ENCODE measurements at places on chromosomes 3 and 15.

- peak; percentile 84 for DNase-seq
Measured at GRCh38 chr15:74053941-74054529, 28.3 kb downstream of the GOLGA6A start.

GRCh38 chr3:149134575-149134974 lies 5.1 kb downstream of the HPS3 start:
- DNase-seq = no peak

- no peak for DNase-seq
Measured at GRCh38 chr3:46381625-46382024, 10.9 kb downstream of the CCR5 start.

DNA sequence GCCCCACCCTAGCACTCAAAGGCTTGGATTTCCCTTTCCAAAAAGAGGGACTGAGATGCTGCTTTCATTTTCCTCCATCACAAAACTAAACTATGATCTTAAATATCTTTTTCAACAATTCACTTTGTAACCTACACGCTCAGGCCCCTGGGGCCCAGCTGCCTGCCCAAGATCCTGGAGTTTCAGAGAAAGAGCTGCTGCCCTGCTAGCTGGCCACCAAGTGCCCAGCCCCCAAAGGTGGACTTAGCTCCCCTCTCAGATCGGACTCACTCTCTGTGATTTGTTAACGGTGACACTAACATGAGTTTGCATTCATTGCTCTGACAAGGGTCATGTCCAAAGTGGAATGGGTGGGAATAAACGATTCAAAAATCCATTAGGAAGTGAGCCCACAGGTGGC lies 119.6 kb upstream of the SMAD3 start:
- no peak for DNase-seq

DNA sequence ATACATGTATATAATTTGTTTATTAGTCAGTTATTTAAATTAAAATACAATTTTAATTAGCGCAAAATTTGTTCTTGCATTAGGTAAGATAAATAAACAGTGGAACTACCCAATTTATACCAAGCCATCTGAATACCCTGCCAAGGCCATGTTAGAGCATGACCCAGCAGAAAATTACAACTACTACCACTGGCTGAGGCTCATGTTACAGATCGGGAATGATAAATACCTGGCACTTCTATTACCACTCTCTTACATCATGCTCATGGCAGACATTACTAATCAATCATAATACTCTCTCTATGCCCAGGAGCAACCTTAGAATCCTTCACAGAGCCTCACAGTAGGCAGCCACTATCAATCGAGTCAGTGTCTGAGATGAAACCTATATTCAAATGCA lies 21.2 kb upstream of the LMOD3 start:
- no peak for DNase-seq

GRCh38 chr3:128506754-128507153 lies 13.8 kb upstream of the GATA2 start:
- no peak for DNase-seq

DNA sequence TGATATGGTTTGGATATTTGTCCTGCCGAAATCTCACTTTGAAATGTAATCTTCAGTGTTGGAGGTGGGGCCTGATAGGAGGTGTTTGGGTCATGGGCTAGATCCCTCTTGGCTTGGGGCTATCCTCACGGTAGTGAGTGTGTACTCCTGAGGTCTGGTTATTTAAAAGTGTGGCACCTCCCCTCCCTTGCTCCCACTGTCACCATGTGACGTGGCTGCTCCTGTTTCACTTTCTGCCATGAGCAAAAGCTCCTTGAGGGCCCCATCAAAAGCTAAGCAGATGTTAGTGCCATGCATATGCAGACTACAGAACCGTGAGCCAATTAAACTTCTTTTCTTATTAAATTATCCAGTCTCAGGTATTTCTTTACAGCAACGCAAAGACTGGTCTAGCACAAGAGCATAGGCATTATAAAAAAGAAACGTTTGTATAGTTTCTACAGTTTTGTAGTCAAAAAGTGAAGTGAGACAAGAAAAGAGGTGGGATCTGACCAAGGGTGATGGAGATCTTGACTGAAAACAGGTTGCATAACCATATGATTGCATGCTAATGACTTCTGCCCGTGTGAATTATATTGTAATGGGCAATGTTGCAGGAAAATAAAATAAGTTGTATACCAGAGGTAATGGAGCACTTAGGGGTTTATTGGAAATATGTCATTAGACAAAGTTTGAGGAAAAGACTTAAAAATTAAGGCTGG lies 28.5 kb upstream of the CLASP2 start:
- no peak for DNase-seq

DNA sequence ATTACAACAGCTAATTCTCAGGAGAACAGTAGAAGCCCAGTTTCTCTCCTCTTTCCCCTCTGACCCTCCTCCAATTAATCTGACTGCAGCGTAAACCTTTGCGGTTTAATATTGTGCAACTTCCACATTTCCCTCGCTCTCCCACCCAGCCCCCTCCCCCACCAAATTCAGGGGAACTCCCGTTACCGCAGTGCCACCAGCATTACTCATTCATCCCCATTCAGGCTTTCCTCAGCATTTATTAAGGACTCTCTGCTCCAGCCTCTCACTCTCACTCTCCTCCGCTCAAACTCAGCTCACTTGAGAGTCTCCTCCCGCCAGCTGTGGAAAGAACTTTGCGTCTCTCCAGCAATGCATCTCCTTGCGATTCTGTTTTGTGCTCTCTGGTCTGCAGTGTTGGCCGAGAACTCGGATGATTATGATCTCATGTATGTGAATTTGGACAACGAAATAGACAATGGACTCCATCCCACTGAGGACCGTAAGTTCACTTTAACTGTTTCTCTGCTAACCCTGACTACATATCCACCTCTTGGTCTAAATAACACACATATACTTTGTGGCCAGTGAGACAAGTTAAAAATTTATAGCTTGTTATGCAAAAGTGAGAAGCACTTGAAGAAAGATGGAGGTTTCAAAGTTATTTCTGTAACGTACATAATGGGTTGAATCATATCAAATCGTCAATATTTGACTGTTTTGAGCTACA lies at the start of gene PTX3:
Gene PTX3 (plus strand): TSS at position 268 of the 709 bp plus-strand sequence. CDS start 84 bp downstream, at position 352.
- no peak for DNase-seq

DNA sequence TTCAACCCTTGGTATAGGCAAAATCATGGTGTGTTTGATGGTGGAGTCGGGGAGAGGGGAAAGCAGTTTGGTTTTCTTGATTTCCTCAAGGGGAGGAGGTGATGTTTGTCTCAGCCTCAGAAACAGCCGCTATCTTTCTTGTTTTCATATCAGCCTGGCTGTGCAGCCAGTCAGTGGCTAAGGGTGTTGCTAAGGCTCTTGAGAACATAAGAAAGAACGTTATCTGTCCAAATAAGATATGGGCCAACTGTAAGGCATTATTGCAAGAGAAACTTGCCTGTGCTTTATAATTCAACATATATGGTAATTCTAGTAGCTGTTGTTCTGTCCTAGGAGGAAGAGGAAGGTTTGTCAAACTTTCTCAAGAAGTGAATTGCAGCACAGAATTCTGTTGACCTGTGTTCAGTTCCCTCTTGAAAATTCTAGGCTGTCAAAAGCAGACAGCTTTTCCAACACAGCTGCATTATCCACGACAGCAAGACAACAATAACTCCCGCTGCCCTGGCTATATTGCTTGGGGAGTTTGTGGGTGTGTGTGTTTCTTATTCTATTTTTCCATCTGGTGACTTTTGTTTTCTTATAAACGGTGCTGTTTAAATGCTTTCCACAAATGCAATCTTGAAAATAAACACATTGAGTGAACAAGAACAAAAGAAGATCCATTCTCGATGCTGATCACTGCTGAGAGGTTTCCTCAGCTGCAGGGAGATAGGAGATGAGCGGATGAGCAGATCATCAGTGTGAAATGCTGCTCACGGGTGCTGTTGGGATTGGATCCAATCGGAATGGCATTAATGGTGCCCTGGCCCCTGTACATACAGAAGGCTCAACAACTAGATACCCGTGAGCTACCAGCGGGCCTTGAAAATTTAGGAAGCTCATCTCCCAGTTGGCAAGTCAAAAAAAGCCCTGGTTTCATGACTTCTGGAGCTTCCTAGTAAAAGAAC lies 90.8 kb upstream of the TNFAIP8L3 start:
- DNase-seq = no peak

DNA sequence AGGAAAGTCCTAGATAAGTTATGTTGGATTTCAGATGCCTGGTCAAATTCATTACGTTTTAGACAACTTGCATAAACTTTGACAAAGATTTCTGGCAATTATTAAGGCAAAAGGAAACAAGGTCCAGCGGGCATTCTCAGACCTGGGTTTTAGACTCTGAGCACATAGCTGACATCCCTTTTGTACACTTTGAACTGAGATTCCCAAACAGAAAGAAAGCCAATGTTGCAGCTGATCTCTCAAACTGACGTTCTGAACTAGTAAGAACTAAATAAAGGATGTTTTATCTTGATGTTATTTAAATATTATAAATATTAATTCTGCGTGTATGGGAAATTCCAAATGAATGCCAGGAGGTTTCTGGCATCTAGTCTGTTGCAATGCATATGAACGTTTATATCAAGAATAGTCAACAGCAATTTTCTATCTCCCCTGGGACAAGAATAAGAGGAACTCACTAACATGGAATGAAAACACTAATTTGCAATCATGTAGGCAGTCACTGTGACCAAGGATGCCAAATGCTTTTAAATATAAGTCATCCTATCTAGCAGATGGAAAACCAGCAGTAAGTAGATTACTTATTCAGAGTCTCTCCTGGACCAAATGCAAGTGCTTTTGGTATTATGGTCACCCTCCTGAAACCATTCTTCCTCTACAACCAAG lies 202.1 kb downstream of the GREM1 start:
- no peak for DNase-seq

DNA sequence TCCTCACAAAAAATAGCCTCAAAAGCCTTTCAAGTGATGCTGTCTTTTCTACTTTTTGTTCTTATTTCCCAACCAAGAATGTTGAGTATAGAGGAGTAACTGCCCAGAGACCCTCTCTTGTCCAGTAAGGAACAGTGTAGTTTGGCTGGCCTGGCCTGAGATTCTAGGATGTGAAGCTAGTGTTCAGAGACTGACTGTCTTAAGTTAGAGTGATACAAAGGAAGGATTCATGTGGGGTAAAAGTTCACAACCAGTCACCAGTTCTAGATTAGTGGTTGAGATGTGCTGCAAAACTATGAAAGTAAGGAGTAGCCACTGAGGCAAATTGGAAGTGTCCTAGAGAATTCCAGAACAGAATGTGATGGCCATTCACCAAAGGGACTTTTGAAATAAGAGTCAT lies 49.1 kb downstream of the RSRC1 start:
- no peak for DNase-seq

- DNase-seq = no peak
Measured at GRCh38 chr3:141019244-141019643, 31.9 kb upstream of the SPSB4 start.

GRCh38 chr3:94001827-94002495 lies 22.0 kb downstream of the ARL13B start:
- no peak for DNase-seq

DNA sequence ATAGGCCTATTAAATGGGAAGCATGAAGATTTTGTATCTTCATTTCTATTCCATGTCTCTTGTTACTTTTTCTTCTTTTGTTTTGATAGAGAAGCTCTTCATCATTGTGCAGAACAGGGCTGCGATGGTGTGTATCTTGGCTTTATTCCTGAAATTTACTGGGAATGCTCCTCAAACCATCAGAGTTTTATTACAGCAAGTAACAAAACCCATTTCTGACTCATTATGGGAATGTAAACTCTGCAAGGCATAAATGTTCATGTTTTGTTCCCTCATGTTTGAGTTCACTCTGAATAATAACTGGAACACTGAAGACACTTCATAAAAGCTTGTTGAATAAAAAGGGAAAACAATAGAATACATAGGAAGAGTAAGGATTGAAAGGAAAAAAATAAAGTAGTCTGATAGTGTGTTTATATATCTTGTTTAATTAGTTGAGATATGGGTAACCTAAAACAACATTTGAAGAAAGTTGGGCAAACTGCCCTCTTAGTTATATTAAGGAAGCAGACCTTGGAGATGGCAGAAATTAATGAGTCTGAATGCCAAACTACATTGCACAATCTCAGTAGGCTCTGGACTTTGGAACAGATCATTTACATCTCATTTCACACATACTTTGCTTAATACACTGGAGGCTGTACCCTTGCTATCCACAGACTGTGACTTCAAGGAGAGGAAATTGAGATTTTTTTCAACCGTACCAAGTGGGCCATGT lies 521.5 kb downstream of the GRM7 start:
- no peak for DNase-seq

DNA sequence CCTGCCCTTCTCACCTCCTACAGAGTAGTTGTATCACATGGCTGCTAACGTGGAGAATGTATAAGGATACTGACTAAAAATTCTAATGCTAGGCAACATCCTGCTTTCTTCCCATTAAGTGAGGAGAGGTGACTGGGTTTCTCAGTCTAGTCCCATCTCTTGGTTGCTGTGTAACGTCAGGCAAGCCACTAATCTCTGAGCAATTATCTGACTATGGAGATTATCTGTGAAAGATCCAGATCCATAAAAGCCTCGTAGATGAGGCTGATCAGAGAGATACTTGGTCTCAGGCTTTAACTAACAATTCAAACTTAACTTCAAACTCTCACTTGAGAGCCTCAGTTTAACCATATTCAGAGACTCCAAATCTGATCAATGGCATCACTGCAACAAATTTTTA lies 4.7 kb upstream of the RPS17 start:
- no peak for DNase-seq

DNA sequence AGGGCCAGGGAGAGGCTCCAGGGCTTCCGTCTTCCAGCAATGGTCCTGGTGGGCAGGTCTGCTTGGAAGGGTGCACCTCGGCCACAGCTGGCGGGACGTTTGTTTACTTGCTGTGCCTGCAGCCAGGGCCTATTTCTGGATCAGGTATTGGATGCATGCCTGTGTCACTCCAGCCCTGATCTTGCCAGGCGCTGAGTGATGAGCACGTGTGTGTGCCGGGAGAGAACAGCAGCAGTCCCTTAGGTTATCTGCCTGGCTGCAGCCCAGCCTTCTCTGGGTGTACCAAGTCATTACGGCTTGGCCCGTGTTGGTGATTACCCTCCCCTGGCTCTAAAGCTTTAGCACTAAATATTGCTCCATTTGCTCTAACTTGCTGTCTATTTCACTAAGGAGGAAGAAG lies 14.9 kb downstream of the CCDC32 start:
- no peak for DNase-seq

- DNase-seq = no peak
Measured at GRCh38 chr3:157354254-157354653, 82.4 kb upstream of the PTX3 start.

- no peak for DNase-seq
Measured at GRCh38 chr3:8557298-8557697, 55.7 kb downstream of the LMCD1 start.

GRCh38 chr3:100527347-100527735 lies 34.9 kb downstream of the TMEM45A start:
- no peak for DNase-seq

GRCh38 chr3:150222691-150223489 lies 185.2 kb upstream of the TSC22D2 start:
- no peak for DNase-seq

DNA sequence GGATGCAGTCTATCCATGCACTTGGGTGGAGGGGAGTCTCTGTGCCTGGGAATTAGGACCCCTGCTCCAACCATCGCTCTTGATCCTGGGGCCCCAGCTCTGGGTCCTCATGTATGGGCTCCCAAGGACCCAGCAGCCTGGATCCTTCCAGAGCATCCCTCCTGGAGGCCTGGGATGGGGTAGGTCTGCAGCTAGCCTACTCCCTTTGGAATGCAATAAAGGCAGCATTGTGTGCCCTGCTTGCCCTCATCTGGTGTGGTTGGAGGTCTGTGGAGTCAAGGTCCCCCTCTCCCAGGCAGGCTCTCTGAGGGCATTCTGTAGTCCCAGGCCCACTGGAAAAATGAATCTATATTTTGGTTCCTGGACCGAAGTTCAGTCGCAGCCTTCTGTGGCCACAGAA lies 15.0 kb upstream of the SLC28A1 start:
- no peak for DNase-seq
